ENCODE measurements at places on chromosomes 7 and 10.

DNA sequence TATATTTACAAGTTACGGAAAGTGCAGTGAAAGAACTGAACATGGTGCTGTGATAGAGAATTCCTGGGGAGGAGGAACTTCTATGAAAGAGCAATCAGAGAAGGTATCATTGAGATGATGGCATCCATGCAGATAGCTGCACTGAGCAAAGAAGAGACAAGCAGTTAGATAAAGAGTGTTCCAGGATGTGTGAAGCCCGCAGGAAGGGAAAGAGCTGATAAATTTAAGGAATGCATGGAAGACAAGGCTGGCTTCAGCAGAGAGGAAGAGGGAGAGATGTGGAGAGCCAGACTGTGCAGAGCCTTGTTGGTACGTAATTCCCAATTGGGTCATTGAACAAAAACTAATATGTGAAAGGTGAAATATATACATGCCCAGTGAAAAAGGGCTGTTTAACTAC, 538.9 kb downstream of the INHBA start:
- no peak for DNase-seq

DNA sequence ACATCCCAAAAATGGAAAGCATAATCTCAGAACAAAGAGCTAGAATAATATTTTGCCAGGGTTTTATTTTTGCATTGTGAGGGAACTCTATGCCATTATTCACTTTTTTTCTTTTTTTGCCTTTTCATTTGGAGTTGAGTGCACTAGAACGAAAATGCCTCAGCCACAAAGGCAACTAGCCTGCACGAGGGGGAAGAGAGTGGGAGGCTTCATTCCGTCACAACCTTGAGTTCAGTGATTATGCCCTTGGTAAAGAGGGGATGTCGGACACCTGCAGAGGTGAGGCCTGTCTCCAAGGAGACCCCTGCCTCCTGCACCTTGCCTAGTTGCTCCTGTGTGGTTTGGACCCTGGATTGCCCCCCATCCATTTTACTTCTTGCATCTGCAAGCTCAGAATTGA, 232.7 kb downstream of the TEX36 start:
- no peak for DNase-seq

DNA sequence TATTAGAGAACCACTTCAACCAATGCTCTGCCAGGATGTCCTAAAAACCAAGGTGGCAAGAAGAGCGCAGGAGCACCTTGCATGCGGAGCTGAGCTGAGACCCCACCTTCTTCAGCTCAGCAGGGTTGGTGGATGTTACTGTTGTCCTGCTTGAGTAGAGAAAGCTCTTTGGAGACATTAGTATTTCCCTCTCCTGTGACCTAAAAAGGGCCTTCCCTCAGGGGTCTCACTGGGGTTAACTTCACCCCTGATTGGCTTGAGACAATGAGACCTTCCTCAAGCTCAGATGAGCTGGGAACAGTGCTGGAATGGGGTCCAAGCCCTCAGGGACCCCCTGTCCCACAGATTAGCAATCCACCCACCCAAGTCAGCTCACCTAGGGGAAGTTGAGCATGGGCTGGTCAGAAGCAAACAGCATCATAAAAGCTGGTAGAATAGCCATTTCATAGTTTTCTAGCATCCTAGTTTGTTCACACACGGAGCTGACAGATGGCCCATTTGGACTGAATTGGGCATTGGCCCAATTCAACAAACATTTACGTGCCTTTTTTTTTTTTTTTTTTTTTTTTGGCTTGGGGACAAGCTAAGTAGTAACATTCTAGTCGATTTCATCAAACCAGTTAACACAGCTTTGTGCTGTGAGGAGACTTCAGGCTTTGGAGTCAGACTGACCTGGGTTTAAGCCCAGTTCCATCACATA, 100.6 kb upstream of the HABP2 start:
- no peak for DNase-seq

DNA sequence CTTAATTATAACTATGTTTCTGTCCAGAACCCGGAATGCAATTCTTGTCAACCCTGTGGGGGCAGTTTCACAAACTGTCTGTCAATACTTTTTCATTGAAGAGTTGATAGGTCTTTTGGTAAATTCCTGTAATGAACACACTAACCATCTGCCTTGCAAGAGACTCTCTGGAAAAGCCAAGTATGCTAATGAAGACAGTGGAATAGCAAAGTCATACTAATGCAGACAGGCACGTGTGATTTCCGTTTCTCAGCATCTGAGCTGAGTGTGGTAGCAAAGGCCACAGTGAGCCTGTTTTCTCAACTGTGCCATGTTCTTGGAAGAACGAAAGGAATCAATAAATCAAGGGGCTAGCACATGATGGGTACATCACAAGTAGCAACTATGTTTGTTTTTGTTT, 494.1 kb upstream of the NRP1 start:
- no peak for DNase-seq

DNA sequence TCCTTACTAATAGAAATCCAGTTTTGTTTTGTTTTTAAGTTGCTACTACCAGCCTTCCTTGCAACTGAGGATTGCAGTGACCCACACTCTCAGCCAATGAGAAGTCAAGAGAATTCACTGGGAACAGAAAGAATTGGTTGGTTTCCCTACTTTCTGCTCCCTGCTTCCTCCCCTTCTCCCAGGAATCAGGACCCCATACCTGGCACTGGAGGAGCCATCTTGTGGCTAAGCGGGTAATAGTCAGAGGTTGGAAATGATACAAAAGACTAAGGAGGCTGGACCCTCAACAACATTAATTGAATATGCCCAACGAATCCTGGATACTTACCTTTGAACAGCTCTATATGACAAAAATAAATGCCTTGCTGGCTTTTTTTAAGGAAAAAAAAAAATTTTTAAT, 6.3 kb downstream of the TMEM176A start:
- DNase-seq = no peak

DNA sequence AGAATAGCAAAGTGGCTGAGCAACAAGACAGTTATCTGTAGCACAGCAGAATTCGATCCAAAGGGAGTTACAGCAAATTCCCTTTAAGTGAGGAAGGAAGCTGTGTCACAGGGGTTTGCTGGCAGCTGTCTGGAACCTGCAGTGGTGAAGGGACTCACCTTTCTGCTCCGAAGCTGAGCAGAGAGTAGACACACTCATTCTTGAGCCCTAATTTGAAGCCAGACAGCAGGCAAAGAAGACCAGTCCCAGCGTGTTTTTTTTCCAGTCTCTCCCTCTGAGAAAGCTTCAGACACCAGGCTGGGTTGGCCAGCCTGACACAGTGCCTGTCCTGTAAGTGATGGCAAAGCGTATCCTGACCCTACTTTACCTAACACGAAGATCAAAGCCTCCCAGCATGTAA, 210.7 kb downstream of the TRIL start:
- DNase-seq = no peak

DNA sequence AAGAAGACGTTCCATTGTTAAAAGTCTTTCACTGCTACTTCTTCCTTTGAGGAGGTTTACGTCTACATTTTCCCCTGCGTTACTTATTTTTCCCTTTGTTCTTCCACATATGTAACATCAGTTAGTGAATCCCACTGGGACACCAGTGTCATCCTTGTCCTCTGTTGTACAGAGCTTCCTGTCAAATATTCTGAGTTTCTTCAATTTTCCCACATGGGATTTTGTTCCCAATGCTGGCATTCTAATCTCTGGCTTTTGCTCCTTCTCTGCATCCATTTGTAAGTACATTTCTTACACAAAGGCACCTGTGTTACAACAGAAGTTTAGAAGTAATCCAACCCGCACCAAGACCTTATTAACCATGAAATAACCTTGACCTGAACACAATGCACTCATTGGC, 627.4 kb upstream of the PFKP start:
- no peak for DNase-seq

DNA sequence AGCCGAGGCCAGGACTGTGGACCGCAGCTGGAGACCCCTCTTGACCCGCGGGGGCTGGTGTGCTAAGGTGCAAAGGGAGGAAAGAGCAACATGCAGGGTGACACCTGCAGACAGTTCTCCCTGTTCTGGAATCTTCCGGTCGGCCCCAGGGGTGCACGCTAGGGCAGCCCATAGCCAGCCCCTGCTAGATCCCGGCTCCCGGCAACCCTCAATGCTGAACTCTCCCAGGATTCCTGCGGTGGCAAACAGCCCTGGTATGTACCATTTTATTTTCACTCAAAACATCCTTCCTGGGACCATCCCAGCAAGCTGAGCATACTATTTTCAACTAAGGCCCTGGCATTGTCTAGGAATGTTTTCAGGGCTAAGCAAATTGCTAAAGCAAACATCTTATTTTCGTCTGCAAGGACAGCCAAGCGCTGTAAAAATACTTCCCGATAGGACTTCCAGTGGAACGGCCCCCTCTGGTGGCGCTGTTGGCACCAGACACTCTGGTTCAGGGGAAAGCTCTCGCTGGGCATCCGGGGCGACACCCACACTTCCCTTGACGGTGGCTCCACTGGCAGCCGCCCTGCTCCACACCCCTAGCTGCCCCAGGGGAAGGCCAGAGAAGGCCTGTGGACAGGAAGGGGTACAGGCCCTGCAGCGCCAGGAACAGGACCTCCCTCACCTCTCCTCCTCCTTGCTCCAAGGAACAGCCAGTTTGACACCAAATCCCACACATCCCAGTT, 99.4 kb downstream of the CTBP2 start:
- DNase-seq = peak; percentile 33

- DNase-seq = no peak
Observed at GRCh38 chr10:101038484-101038883, 7.5 kb downstream of the SFXN3 start.

DNA sequence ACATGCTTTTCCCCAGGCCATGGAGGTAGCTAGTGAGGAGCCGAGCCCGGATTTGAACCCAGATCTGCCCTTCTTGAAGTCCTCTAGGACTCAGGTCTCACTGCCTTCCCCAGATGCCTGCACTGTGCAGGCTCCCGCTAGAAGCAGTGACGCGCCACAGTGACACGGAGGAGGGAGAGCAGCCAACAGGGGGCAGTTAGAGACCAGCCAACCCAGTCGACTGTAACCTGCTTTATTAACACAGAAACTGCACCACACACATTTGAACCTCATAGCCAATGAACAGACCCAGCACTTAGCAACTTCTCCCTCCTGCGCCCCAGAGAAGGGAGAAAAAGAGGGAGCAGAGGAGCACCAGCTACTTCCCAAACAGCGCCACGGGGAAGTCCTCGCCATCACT, 27.4 kb downstream of the PILRA start:
- DNase-seq = no peak

DNA sequence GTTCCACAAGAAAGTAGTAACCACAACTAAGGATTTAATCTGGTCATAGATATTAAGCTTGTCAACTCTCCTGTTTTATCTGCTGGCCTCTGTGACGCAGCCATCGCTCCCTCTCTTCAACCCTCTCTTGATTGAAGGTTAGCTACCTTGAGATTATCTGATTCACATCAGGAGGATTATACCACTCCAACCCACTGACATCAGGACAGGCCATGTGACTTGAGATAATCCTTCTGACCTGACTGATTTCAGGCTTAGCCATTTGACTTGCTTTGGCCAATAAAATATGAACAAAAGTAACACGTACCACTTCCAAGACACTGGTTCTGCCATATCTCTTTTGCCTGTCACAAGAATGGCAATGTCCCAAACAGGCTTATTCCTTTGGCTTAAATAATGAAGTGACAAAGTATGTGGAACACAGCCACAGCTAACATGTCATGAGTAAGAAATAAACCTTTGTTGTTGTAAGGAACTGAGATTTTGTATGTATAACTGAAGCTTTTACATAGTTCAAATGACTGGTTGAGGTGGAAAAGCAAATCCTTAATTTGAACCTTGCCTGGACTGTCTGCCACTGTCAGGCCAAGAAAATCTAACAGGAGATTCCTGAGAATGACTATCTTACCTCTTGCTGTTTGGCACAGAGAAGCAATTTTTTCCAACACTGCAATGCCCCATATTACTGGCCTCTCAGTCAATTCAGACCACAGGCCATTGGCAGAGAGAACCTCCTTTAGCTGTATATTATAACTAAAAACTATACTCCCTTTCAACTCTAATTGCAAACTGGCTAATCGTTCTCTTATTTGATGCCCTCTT, 13.9 kb downstream of the ZNF438 start:
- no peak for DNase-seq

DNA sequence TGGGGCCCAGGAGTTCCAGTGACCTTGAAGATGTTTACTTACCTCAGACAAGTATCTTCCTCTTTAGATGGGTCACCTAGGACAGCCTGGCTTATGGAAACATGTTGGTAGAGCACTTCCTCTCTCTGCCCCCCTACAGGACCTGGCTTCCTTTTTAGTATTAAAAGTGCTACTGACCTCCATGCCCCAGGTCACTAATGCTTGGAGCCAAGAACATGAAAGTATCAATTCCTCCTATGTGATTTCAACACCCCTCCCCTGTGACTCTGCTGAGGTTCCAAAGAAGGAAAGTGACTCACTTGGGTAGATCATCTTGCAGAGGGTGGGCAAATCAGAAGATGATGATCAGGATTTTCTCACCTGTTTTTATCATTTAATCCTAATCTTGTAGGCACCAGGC, 125.3 kb upstream of the CCDC6 start:
- no peak for DNase-seq

DNA sequence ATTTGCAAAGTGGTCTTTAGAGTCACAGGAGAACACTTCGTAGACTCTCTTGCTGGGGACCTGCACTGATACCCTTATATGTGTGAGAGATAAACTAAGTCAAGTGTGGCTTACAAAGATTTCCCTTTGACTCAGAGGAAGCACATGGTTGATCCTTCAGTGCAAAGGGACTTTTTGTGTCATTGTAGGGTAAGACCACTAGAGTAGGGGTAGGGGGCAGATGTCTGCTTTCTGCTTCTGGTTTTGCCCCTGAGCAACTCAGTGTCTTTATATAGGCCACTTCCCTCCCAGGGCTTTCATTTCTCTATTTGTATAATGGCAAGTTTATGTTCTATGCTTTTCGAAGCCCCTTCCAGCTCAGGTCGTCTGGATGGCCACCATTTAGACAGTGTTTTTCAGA, 281.7 kb downstream of the SORCS3 start:
- no peak for DNase-seq

DNA sequence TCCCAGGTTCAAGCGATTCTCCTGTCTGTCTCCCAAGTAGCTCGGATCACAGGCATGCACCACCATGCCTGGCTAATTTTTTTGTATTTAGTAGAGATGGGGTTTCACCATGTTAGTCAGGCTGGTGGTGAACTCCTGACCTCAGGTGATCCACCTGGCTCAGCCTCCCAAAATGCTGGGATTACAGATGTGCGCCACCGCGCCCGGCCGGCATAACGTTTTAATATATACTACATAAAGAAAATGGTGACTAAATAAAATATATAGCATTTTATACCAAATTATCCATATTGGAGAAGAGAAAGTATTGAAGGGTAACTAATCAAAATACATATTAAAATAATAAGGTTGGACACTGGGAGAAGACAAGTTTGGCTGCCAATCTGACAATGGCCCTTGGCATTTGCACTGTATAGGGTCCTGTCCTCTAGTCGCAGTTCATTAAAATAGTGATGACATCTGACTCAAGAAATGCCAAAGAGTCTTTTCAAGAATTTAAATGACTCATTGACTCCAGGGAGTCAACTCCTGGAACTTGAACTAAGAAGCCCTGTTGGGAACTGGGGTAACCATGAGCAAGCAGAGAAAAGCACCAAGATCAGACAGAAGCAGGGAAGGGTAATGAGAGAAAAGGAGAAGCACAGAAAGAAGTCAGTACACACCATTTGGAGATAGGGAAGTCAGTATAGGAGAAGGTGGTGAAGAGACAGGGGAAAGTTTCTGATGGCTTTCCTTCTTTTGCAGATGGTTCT, 91.1 kb downstream of the CH25H start:
- DNase-seq = no peak

Measured in NCI-H510A (cell line).